WTC11 (cell line): ENCODE measurements at places on chromosomes 6 and 20.

GRCh38 chr6:36312854-36313648 lies 23.6 kb downstream of the BNIP5 start:
- no peak for DNase-seq

- DNase-seq, result no peak
These were observed 9.2 kb downstream of the SHPRH start for GRCh38 chr6:145954985-145955384.

GRCh38 chr20:62012631-62013030 lies 53.0 kb downstream of the TAF4 start:
- DNase-seq, result no peak

GRCh38 chr6:7730784-7731227 lies 4.9 kb downstream of the BMP6 start:
- no peak for DNase-seq

GRCh38 chr6:15326067-15326614 lies 80.3 kb downstream of the JARID2 start:
- DNase-seq, result no peak

DNA sequence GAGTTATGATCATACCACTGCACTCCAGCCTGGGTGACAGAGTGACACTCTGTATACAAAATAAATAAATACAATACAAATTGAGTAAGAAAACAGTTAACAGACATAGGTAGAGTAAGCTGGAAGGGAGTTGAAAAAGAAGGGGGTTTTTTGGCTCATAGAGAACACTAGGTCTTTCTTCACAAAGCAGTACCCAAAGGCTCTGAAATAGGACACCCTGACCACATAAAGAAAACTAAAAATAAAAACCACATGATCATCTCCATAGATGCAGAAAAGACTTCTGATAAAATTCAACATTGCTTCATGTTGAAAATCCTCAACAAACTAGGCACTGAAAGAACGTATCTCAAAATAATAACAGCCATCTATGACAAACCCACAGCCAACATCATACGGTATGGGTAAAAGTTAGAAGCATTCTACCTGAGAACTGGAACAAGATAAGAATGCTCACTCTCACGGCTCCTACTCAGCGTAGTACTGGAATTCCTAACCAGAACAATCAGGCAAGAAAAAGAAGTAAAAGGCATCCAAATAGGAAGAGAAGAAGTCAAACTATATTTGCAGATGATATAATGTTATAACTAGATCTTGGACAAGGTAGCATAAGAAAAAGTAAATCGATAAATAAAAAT lies 48.6 kb downstream of the TOMM6 start:
- no peak for DNase-seq

GRCh38 chr6:131314838-131315237 lies 179.6 kb downstream of the AKAP7 start:
- no peak for DNase-seq

- no peak for DNase-seq
These were observed 43.5 kb downstream of the PREX1 start for GRCh38 chr20:48784273-48784641.

- DNase-seq, result no peak
These were observed 6.5 kb upstream of the NUS1 start for GRCh38 chr6:117668736-117669135.

- DNase-seq, result no peak
These were observed 28.1 kb downstream of the SNRNP48 start for GRCh38 chr6:7617801-7618764.

- no peak for DNase-seq
These were observed 6.0 kb upstream of the ACSS1 start for GRCh38 chr20:25063981-25064380.

DNA sequence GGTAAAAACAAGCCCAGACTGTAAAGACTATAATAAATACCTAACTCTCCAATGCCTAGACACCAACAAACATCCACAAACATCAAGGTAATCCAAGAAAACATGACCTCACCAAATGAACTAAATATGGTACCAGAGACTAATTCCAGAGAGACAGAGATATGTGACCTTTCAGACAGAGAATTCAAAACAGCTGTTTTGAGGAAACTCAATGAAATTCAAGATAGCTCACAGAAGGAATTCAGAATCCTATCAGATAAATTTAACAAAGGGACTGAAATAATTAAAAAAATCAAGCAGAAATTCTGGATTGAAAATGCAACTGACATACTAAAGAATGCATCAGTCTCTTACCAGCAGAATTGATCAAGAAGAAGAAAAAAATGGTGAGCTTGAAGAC lies 26.6 kb downstream of the NCOA6 start:
- DNase-seq, result no peak

DNA sequence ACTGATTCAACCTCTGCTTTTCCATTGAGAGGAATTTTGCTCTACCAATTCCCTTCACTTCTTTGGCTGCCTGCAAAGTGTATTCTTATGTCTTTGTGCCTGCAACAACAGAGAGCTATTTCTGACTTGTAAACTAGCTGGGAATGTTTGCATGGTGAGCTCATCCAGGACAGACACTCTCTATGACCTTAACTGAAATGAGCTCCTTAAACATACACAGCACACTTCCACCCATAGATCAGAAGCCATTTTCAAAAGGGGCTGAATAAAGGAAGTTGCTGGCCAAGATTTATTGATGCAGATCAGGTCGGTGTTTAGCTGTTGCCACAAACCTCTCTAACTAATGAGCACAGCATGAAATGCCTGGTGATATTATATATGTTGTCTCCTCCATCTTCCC lies 377.7 kb downstream of the BTBD9 start:
- no peak for DNase-seq

GRCh38 chr6:8057793-8058192 lies 6.4 kb downstream of the BLOC1S5 start:
- no peak for DNase-seq

GRCh38 chr20:56181583-56181982 lies 66.9 kb upstream of the MC3R start:
- no peak for DNase-seq

GRCh38 chr6:128029826-128030225 lies 129.0 kb upstream of the THEMIS start:
- no peak for DNase-seq

DNA sequence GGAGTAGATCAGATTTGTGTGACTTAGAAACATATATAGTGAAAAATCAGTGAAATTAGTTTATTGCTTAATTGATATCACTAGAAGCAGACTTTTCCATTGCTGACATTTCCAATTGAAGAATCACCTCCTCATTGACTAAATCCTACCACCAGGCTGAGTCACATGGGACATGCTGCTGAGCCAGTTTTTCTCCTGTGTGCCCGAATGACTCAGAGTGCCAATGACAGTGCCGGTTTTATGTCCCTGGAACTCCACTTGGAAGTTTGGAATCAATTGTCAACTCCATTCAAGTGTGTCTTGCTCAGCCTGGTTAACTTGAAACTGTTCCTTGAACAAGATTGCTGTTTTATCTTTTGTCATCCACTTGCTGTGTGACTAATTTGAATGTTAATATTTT lies 316.1 kb upstream of the PRDM1 start:
- no peak for DNase-seq

GRCh38 chr6:37359039-37359438 lies 5.3 kb downstream of the RNF8 start:
- no peak for DNase-seq

DNA sequence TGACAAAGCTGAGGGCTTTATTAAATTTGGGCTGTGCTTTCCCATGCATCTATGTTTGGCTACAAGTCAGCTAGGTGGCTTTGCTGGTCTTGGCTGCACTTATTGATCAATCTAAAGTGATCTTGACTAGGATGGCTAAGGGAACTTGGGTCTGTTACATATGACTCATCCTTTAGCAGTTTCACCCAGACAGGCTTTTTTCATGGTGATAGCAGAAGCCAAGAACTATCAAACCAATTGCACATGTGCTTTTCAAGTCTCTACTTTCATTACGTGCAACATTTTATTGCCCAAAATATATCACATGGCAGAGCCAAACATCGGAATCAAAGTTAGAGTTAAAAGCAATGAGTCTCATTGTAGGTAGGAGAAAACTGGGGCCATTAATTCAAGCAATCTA lies 626.3 kb downstream of the TENT5A start:
- no peak for DNase-seq

- DNase-seq, result no peak
These were observed 604.6 kb upstream of the IMPG1 start for GRCh38 chr6:76677017-76677416.

DNA sequence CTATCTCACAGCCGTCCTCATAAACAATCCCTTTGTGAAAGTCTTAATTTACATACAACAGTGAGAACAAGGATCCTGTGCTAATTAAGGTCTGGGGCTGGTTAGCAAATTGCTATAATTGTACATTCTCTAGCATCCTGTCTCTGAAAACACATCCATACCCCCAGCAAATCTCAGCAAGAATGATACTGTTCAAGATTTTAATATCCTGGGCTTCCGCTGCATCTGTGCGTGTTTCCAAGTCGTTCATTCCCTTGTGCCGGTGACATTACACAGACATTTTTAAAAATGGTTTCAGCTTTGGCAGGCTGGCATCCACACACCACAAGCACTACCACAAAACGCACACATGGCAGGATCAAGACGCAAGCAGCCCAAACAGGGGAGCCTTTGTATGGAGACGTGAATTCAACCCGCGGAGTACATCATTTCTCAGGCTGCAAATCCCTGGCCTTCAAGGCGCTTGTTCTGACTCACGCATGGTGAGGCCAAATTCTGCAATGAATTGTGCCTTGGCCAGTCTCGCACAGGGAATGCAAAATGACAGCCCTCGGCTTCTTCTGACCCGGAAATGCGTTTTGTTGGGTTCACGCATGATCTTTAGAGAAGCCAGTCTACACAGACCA lies 20.3 kb downstream of the ZMYND8 start:
- no peak for DNase-seq

- DNase-seq, result no peak
These were observed 12.4 kb upstream of the HLA-G start for GRCh38 chr6:29815118-29815750.

- DNase-seq, result no peak
These were observed 242.9 kb downstream of the TBX18 start for GRCh38 chr6:84521511-84521910.

DNA sequence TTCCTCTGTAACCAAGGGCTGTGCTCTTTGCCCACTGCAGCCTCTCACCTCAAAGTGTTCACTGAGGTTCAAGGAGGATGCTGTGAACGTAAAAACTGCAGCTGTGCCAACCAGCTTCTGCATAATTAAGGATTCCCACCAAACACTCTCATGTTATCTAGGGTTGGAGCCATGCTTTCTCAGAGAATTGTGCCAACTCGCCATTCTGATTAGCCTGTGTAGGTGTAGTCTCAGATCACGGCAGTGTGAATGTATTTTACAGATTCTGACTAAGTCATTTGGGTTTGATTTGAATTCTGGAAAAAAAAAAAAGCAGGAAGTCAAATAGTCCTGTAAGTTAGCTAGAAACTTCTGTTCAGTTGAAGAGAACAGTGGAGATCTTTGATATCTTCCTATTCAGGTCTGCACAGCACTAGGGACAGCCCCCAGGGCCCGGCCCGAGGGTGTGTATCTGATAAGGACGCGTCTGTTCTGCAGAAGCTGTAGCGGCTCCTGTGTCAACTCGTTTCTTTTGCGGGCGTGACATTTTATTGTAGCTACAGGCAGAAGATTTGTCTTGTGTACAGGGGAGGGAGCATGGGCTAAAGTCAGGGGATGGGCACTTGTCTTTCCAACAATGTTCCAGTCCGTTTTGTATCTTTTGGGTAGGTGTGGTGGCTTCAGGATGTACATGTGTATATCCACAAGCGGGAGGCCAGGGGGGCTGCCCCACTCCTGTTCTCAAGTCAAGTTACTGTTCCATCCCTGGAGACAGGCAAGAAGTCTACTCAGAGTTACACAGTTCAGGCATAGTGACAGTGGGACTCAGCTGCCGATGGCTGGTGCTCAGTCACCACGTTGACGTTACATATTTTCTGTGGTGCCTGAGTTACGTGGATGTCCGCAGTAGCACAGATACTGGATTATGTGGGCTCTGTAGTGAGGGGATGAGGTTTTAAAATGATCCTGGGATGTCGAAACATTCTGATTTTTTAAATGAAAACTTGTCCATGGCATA lies 12.4 kb downstream of the IRF4 start:
- DNase-seq, result no peak

- no peak for DNase-seq
These were observed 91.1 kb upstream of the BTN3A2 start for GRCh38 chr6:26273673-26274588.

GRCh38 chr6:8392569-8392968 lies 42.8 kb downstream of the SLC35B3 start:
- DNase-seq, result no peak

- DNase-seq, result no peak
These were observed 393.1 kb downstream of the ZFAND3 start for GRCh38 chr6:38212579-38212978.
